Osteoblast (primary cell): ENCODE measurements at places on chromosomes 3 and 15. TPM values are rescaled to one million over a fixed set of nuclear protein-coding genes. Genes with fewer than 3 reads are reported as not detected.

DNA sequence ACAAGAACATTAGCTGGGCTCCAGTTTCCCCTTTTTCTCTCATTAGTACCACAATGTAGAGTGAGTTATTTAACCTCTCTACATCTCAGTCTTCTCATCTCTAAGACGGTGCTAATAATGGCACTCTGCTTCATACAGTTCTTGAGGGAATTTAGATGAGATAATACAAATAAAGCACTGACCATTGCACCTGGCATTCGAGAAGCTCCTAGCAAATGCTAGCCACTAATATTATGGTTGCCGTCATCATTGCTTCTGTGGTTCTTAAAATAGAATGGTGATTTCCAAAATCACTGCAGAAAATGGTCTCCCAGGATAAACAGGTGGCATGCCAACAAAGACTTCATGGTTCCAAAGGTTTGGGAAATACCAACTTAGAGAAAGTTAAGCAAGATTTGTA is 213.0 kb downstream of the RORA start:
- no peak for DNase-seq

DNA sequence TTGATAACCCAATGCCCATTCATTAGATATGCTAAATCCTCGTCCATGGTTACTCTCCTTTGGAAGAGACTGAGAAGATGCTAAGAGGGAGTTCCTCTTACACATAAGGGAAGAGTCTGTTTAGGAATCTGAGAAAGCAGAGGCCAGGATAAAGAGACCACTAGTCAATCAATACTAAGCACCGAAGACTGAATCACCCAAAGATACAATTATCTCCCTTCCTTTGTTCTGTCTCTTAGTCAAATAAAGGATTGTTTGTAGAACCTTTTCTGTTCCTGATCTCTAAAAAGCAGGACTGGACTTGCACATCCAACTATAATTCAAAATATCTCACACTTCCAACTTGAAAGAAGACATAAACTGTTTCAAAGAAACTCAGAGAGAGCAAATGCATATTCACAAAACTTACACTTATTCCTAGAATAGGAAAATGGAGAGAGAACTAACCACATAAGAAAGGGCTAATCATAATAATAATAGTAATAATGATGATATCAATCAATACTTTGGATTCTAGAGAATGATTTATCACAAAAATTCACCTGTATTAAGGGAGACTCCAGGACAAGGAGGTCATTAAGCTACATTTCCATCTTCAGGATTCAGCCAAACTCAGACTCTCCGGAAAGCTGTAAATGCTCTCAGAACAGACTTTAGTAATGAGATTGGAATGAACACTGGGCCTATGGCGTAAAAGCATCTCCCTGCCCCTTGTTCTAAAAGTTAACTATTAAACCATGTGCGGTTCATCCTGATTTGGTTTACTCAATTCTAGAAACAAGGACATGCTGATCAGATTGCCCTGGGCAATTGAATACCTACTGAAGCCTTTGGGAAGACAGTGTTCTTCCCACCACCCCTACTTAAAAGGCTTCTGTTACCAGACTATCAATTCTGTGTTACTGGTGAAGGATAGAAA is 401.5 kb downstream of the ZBTB20 start:
- peak; percentile 81 for DNase-seq

- peak; percentile 93 for DNase-seq
These were observed 51.8 kb upstream of the GATM start for GRCh38 chr15:45429941-45430792.

The GOLGA6D gene
- total RNA-seq: not detected in 2 replicates
